ENCODE measurements at places on chromosomes 3 and 15.

GRCh38 chr15:33581032-33581431 lies 270.3 kb downstream of the RYR3 start:
- DNase-seq = no peak

DNA sequence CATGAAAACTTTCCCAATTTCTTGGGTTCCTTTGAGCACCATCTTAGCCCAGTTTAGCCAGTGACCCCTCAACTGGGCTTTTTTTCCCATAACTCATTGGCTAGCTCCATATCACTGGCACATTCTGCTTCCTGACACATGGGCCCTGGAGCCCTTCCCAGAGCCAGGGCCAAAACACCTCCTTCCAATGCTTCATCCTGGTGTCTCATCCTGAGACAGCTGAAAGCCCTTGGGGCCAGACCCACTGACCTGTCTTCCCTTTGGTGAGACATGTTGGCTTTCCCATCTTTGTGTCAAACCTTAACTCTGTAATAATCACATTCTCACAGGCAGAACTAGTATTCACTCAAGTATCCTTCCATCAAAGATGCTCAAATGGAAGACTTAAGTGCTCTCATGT lies 82.6 kb upstream of the SMAD3 start:
- no peak for DNase-seq

GRCh38 chr15:71180986-71181853 lies 65.9 kb downstream of the THSD4 start:
- no peak for DNase-seq

GRCh38 chr3:128813097-128813496 lies 66.3 kb upstream of the ACAD9 start:
- no peak for DNase-seq

- DNase-seq = no peak
Measured at GRCh38 chr3:120778776-120779175, 36.2 kb downstream of the GTF2E1 start.

DNA sequence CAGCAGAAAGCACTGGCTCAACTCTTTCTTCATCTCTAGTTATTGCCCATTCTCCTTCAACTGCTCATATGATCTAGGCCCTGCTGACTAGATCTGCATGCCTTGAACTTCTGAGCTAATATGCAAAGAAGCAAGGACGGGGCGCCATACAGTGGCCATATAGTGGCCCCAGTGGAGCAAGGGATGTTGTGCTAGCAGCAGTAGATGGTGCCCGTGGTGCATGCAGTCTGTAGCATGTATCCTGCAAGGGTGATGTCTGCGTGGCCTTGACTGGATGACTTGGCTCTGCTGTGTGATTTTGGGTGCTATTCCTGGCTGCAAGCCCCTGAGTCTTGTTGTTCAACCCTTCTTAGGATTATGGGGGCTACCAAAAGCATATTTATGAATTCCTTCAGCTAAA lies 12.2 kb upstream of the NMD3 start:
- no peak for DNase-seq

GRCh38 chr3:189227249-189227648 lies 55.5 kb downstream of the TPRG1 start:
- DNase-seq = no peak

GRCh38 chr3:43957553-43957952 lies 266.8 kb downstream of the ABHD5 start:
- no peak for DNase-seq

GRCh38 chr3:141860766-141861513 lies 15.5 kb upstream of the ATP1B3 start:
- DNase-seq = no peak

DNA sequence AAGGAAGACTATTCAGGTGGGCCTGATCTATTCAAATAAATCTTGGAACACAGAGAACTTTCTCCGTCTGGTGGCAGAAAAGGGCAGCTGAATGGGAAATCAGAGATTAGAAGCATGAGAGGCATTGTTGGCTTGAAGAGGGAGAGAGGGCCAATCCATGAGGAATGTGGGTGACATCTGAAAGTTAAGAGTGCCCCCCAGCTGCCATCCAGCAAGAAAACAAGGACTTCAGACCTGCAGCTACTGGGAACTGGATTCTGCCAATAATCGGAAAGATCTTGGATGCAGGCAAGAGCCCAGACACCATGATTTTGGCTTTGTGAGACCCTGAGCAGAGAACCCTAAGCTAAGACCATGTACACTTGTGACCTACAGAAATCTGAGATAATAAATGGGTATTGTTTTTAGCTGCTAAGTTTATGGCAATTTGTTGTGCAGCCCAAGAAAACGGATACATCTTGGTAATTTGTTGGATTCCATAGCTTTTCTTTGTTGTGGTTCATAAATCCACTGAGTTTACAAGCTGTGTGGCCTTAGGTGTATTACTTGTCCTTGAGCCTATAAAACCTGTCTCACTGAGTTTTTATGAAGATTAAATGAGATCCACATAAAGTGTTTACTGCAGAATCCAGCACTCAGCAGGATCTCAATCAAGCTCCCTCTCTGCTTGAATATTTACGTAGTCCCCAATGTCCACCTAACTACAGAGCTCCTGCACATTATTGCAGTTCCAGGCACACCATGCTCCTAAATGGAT lies 82.1 kb upstream of the PRTG start:
- no peak for DNase-seq

GRCh38 chr3:32392536-32393302 lies 1.1 kb downstream of the CMTM7 start:
- peak; percentile 59 for DNase-seq

DNA sequence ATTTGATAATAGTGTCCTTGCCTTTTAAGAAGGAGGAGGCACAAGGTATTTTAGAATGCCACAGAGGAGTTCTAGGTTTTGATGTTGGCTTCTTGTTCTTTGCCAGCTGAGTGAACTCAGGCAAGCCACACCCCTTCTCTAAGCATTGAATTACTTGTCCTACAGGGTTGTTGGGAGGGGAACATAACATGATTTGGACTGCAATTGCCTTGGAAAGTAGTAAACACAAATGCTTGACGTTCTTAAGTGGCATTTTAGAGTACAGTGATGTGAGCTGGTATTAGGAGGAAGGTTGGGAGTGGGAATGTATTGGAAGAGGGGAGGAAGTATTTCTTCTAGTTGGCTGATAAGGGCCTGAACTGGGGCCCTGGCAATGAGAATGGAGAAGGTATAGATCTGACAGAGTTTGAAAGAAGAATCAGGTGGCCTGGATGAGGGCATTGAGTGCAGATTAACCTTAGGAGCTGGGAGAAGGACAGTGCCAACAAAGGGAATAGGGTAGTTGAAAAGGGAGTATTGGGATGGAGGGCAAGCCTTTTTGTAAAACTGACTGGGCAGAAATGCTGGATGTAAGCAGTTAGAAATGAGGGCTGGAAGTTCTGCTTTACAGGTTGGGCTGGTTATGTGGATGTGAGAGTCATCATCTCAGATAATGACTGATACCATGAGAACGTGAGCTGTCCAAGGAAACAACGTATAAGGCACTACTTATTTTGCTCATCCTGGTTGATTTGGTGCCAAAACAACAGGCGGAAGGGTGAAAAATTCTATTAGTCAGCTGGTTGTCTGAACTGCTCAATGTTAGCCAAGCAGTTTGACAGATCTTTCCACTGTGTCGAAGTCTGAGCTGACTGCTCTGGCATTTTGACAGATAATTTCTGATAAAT lies 16.7 kb downstream of the KAT2B start:
- no peak for DNase-seq

- DNase-seq = no peak
Measured at GRCh38 chr3:38136393-38136776, 542 bp downstream of the ACAA1 start.

GRCh38 chr3:15585111-15585845 lies 16.1 kb downstream of the HACL1 start:
- DNase-seq = no peak

DNA sequence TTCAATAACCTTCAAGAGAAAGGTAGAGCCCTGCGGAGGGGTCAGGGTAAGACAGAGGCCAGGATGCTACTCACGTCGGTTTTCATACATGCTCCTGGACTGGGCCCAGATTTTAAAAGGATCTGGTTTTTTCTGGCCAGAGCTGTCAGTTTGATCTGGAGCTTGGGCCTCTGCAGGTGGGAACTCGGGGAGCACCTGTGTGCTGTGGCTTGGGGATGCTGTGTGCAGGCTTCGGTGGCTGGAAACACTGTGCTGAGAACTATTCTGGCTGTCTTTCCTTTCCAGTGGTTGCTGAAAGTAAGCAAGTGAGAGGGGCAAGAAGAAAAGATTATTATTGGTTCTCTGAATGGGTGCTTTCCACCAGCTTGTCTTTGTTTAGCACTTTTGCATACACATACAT lies 647.6 kb downstream of the MAGI1 start:
- no peak for DNase-seq
